ENCODE measurements at places on chromosomes 12 and 14. TPM values are rescaled to one million over a fixed set of nuclear protein-coding genes. Genes with fewer than 3 reads are reported as not detected.

The MORN3 gene
- total RNA-seq, result 1.6 TPM

DNA sequence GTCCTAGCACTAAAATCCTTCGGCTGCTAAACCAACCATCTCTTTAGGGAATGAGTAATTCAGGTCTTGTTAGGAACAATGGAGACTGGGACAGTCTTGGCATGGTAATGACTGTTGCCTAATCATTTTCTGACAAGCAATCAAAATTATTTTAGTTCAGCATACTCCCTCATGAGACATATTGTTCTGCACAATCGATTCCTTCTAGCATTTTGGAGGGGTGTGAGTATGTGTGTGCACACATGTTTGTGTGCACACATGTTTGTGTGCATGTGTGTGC, 2.1 kb upstream of the KRT1 start:
- no peak for DNase-seq

GRCh38 chr12:4278329-4279197, 5.0 kb downstream of the CCND2 start:
- DNase-seq, result no peak

The TSPAN19 gene
- 0.07 TPM for total RNA-seq

GRCh38 chr12:33047666-33048065, 151.1 kb upstream of the PKP2 start:
- DNase-seq, result no peak

The PIWIL1 gene
- total RNA-seq, result not detected

GRCh38 chr12:17079251-17079909, 473.4 kb upstream of the LMO3 start:
- DNase-seq, result no peak

All from pulmonary artery endothelial cell (primary cell).